ENCODE measurements at places on chromosomes 4 and X.

DNA sequence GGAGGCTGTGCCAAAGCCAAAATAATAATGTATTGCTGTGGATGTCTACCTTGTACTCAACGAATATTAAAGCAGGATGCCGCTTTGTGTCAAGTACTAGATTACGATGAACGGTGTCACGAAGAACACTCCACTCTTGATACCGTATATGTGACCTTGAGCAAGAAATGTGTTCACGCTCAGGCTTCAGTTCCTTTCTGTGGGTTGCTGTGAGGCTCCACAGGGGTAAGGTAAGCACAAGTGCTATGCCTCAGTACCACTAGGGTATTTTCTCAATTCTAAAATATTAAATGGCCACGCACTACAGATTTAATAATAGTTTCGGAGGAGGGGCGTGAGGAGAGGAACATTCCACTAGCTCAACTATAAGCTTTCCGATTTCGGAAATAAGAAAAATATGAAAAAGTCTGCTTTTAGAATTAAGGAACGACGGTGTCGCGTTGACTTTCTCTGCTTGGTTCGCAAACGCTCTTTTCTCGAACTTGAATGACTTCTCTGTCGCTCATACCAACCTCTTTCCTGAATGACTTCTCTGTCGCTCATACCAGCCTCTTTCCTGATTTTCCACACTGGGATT is 607 bp upstream of the SCOC start:
- no peak for DNase-seq

- DNase-seq = no peak
Observed at GRCh38 chr4:75034523-75034922, 101.6 kb downstream of the PARM1 start.

DNA sequence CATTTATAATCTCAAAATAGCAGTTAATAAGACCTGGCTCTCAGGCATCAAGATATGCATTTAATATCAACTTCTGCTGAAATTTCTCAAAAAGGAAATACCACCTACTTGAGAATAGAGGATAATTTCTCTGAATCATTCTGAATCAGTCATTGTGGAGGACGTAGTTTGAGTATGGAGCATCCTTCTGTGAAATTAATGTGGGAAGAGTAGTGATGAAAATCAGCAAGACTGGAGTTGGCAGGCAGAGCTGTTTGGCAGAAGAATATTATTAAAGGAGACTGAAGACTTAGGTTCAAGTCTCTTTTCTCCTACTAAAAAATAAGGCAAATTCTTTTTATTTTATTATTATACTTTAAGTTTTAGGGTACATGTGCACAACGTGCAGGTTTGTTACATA is 325.6 kb upstream of the ATOH1 start:
- no peak for DNase-seq

GRCh38 chr4:139841464-139842195 is 176.0 kb downstream of the MGST2 start:
- DNase-seq = no peak

- peak; percentile 55 for DNase-seq
Observed at GRCh38 chr4:134540588-134540987, 339.0 kb upstream of the PABPC4L start.

GRCh38 chr4:168451744-168452390 is 28.4 kb downstream of the DDX60L start:
- peak; percentile 80 for DNase-seq

DNA sequence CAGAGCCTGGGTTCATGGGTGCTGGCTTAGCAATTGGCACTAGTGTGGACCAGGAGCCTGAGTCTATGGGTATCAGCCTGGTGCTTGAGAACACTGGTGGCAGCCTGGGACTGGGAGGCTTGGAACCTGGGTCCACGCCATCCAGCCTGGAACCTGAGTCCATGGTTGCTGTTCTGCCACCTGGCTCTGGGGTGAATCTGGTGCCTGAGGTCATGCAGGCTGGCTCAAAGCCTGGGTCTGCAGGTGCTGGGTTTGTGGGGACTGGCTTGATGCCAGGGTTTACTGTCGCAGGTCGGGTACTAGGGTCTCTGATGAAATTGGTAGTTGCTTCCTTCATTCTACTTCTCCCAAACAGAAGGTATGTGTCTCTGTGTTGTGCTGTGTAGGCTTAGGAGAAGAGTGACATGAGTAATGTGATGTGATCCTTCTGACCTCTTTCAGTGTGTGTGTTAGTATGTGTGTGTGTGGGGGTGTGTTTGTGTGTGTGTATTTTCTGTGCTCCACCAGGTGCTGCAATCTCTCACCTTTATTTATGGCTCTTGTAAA is 517.0 kb upstream of the EPHA5 start:
- DNase-seq = no peak

DNA sequence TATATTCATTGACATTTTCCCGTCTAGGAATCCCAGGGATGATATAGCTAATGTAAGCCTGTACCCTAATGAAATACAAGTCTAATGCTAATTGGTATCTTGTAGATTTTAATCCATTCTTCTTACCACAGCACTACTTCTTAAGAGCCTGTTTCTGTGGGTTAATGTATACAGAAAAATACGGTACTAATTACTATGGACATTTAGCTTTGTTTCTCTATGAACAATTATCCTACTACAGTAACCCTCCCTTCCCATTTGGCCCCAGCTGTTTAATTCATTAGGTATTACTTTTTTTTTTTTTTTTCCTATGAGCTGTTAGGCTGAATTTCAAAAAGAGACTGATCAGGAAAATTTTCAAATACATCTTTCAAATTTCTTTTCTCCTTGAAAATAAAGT is 245.1 kb upstream of the SLC7A11 start:
- no peak for DNase-seq

- DNase-seq = no peak
Observed at GRCh38 chrX:38260231-38260630, 39.6 kb upstream of the SRPX start.

GRCh38 chr4:155667222-155667567 is 547 bp downstream of the GUCY1A1 start:
- no peak for DNase-seq

GRCh38 chr4:77798385-77798784 is 20.8 kb downstream of the CNOT6L start:
- DNase-seq = no peak

GRCh38 chrX:47143894-47144625 is 442 bp downstream of the NDUFB11 start:
- peak; percentile 29 for DNase-seq

DNA sequence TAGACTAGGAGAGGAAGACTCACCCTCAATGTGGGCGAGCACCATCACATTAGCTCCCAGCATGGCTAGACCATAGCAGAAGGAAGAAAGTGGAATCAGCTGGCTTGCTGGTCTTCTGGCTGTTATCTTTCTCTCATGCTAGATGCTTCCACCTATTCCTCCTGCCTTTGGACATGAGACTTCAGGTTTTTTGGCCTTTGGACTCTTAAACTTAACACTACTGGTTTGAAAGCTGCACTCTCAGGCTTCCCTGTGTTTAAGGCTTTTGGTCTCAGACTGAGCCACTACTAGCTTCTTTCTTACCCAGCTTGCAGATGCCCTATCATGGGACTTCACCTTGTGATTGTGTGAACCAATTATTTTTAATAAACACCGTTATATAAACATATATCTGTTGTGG is 39.0 kb upstream of the UGT2B4 start:
- DNase-seq = no peak

DNA sequence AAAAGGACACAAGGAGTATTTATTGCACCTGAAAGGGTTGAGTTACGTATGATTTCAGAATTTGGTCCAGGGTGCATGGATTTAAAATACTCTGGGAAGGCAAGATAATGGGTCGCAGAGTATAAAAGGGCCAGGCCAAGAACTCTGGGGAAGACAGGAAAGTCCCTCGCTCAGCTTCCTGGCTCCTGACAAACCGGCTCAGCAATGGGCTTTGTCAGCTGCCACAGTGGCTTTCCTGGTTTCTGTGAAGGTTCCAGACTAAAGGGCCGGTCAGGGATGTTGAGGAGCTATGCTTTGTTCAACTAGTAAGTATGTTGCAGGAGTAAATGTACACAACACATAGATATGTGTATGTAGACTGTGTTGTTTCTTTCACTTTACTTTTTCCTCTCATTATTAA is 154.4 kb upstream of the ETNPPL start:
- DNase-seq = no peak

GRCh38 chrX:102652031-102652688 is 877 bp downstream of the GPRASP1 start:
- peak; percentile 42 for DNase-seq

DNA sequence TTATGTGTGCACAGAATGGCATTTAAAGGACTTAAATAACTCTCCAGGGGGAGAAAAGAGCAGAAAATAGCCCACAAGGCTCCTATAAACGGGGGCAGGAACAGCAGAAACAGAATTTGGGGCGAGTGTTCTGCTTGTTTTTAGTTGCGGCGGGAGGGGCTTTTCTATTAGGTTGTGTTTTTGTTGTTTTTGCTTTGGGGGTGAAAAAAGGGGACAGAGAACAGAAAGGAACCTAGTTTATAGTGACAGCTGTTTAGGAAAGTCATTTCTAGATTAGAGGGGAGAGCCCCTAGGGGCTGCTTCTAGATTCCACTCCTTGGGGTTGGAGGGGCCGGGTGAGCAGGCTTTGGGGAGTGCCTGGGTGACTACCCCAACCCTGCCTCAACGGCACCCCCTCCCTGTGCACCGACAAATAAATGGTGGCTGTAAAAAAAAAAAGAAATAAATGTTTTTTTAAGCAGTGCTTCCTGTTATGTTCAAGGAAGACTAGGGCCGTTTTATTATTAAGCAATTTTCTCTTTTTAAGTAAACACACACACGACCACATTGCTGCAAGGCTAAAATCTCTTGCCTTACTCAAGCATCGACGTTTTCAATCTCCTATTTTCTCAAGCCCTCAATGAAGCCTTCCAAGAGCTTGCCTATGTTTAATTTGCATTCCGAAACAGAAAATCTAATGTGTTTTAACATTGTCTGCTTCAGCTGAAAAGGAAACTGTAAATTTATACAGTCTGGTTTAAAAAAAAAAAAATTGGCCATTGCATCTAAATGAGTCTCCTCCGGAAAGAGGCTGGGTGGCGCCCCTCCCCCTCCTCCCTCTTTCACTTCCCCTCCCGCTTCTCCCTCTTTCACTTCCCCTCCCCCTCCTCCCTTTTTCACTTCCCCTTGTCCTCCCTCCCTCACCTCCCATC is 123.3 kb upstream of the TBL1X start:
- DNase-seq = peak; percentile 77

- no peak for DNase-seq
Observed at GRCh38 chr4:104205116-104205515, 289.6 kb downstream of the CXXC4 start.

DNA sequence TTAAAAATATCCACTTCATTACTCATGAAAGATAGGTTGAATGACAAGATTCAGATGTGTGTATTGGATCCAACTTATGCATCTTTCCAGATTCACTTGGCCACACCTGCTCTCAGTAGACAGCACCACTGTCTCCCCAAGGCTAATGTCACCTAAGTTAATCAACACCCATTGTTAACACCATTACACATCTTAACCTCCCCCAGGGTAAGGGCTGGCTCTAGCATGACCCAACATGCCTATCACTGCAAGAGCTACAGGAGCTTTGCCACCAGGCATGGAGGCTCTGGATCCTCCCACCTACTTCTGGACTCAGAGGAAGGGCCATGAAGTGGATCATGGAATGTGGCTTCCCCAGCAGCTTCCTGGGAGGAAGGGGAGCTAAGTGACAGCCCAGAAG is 32.8 kb upstream of the LSM6 start:
- DNase-seq = no peak

DNA sequence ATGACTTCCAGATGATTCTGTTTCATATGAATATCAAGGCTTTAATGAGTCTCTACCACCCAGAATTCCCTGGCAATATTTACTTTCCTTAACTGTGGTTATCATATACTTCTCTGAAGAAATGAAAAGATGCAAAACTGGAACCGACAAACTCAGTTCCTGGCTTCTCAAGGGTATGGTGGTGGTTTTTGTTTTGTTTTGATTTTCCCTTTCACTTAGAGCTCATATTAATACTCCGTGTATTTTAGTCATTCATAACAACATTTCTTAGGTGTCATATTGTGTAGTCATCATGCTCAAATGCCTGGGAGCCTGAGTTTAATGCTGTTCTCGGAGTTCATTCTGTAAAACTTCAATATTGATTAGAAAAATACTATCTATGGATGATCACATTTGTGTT is 665 bp downstream of the TRPC5OS start:
- no peak for DNase-seq

DNA sequence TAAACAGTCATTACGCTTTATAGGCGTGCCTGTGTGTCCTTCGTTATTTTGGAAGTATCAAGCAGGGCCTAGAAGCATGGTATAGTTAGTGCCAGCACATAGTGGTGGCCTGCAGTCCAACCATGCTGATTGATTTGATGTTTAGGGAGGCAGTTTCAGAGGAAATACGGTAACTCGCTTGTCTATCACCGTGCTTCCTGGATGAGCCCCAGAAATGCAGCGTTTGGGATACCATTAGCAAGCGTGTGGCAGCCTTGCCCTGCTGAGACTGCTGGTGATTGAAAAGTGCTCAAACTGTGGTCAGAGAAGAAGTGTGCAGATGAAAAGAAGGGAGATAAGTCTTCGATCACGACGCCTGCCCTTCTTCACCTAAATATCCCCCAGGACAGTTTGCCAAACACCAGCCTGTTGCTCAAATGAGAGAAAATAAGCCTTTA is 158.4 kb downstream of the CHIC2 start:
- peak; percentile 78 for DNase-seq

DNA sequence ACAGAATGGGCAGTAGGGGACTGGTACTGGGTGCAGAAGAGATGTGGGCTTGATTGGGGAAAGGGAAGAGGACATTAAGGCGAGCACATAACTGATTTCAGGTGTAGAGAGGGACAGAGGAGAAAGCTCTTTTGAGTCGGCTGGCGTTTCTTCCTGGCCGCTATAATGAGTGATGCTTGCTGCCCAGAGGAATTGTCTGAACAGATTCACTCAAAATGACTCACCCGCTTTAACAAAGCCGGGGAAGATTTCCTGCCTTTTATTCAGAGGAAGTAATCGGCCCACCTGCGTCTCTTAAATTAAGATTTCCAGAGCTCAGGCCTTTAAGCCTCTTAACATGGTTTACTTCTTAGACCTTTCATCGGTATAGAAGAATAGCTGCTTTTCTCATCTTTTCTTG is 102.1 kb upstream of the AP1S2 start:
- DNase-seq = peak; percentile 36

- DNase-seq = no peak
Observed at GRCh38 chr4:140331876-140332275, 41.6 kb upstream of the SCOC start.

- DNase-seq = no peak
Observed at GRCh38 chr4:164906368-164906767, 29.4 kb downstream of the APELA start.

DNA sequence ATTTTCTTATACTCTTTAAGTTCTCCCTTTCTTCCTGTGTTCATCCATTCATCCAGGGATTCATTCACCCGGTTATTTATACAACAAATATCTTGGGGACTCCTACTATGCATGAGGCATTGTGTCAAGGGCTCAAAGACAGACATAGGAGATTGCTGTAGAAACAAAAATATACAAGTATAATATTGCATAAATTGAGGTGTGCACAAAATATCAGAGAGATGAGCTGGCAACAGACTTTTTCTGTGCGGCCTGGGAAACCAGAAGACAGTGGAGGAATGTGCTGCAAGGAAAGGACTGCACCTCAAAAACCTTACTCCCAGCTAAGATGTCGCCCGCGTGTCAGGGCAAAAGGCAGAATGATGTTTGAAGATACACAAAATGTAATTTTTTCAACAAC is 9.6 kb downstream of the OTOP1 start:
- no peak for DNase-seq

GRCh38 chrX:13774696-13775095 is 40.1 kb downstream of the OFD1 start:
- no peak for DNase-seq
